ENCODE measurements at places on chromosomes 3 and 15.

DNA sequence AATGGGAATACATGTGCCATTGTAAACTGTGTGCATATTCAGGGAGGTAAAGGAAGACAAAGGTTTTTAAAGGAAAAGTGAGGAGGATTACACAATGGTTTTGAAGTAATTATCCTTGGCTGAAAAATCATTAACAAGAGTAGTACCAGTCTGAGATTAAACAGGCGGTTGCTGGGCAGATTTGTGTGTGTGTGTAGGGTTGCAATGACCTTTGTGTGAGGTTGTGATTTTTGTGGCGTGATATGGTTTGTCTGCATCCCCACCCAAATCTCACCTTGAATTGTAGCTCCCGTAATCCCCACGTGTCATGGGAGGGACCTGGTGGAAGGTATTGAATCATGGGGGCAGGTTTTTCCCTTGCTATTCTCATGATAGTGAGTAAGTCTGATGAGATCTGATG lies 7.0 kb downstream of the DLEC1 start:
- no peak for DNase-seq

- DNase-seq, result peak; percentile 68
These were observed 49.1 kb downstream of the DNASE1L3 start for GRCh38 chr3:58161435-58162398.

DNA sequence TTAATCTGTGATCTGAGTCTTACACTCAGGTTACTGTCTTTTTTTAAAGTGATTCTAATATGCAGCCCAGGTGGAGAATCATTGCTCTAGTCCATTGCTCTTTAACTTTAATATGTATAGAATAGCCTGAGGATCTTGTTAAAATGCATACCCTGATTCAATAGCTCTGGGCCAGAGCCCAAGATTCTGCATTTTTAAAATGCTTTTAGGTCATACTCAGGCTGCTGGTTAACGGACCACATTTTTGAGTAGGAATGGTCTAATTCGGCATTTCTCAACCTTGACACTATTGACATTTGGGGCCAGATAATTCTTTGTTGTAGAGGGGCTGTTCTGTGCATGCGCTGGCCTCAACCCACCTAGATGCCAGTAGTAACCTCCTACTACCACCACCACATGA lies 20.9 kb upstream of the FSTL1 start:
- no peak for DNase-seq

- DNase-seq, result no peak
These were observed 24.7 kb downstream of the CEMIP start for GRCh38 chr15:80803580-80804525.

- no peak for DNase-seq
These were observed 231.5 kb downstream of the SV2B start for GRCh38 chr15:91331581-91331980.

GRCh38 chr3:188888321-188889053 lies 283.3 kb upstream of the TPRG1 start:
- no peak for DNase-seq

- DNase-seq, result no peak
These were observed 14.8 kb upstream of the CX3CR1 start for GRCh38 chr3:39294446-39295183.

DNA sequence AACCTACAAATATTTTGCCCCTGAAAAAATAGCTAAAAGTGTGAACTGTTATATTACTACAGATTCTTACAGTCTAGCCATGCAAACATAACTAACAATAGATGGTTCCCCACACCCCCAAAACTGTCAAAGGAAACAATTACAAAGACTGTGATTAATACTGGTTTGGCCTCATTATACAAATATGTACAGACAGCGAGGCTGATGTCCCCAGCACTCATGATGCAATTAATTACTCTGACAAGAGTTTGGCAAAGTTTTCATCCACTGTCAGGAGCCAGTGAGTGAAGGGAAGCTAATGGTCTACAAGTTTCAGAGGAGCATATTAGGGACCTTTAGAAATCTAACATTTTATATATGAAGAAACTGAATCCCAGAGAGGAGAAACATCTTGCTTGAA lies 61.0 kb downstream of the HMG20A start:
- DNase-seq, result no peak

DNA sequence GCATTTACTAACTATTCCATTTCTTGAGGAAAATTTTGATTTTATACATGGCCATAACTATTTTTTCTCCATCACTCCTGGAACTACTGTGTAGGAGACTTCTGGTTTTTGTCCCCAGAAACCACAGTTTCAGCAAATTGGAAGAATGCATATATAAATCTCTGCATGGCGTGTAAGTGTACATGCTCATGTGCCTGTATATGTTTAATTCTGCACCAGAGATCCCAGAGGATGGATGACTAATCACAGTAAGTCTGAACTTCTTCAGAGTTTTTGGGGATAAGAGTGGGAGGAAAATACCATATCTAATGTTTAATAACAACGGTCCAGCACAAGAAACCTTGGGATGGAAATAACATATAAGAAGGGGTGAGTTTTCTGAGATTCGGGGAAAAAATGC lies 10.9 kb upstream of the COL6A6 start:
- no peak for DNase-seq

- no peak for DNase-seq
These were observed 64.0 kb downstream of the RGMA start for GRCh38 chr15:93024716-93025624.

GRCh38 chr15:93941697-93942096 lies 289.7 kb upstream of the MCTP2 start:
- no peak for DNase-seq

- no peak for DNase-seq
These were observed 34.6 kb downstream of the BTD start for GRCh38 chr3:15636028-15636709.

All from left colon (tissue), 2 donors.